ENCODE measurements at places on chromosomes 1 and 21.

GRCh38 chr1:54259546-54260140, 59.7 kb downstream of the MRPL37 start:
- DNase-seq: no peak

DNA sequence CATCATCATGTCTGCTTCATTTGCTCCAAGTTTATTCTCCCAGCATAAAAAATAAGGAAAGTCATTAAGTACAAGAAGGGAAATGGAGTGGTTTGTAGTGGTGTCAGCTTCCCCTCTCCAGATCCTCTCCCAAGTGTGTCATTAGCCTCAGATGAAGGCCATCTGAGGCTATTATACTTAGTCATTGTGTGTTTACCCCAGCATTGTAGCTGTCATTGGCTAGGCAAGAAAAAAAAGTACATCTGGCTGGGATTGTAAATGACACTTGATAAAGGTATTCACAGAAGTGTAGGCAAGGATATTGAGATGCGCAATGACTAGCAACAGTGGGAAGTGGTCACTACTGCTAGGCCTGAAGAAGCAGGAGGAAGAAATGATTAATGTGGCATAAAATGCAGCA, 316.9 kb upstream of the SGIP1 start:
- DNase-seq: no peak

DNA sequence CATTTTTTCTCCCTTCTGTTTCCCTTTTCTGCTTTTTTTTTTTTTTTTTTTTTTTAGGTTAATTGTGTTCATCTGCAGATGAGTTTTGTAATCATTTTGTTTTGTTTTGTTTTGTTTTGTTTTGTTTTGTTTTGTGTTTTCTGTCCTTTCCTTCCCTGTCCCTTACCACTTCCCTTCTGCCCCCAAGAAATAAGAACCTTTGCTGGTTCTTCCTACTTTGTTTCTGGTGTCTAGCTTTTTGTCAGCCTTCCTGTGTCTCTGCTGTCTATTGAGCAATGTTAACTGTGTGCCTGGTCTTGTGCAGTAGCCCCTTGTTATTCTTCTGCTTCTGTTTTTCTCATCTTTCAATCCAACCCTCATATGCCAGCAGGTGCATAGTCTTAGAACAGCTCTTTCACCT, 46.0 kb downstream of the MPZL1 start:
- DNase-seq: no peak

GRCh38 chr1:227793079-227793947, 22.2 kb upstream of the PRSS38 start:
- no peak for DNase-seq

- DNase-seq: no peak
These were observed 136.1 kb upstream of the ERRFI1 start for GRCh38 chr1:8162168-8162567.

DNA sequence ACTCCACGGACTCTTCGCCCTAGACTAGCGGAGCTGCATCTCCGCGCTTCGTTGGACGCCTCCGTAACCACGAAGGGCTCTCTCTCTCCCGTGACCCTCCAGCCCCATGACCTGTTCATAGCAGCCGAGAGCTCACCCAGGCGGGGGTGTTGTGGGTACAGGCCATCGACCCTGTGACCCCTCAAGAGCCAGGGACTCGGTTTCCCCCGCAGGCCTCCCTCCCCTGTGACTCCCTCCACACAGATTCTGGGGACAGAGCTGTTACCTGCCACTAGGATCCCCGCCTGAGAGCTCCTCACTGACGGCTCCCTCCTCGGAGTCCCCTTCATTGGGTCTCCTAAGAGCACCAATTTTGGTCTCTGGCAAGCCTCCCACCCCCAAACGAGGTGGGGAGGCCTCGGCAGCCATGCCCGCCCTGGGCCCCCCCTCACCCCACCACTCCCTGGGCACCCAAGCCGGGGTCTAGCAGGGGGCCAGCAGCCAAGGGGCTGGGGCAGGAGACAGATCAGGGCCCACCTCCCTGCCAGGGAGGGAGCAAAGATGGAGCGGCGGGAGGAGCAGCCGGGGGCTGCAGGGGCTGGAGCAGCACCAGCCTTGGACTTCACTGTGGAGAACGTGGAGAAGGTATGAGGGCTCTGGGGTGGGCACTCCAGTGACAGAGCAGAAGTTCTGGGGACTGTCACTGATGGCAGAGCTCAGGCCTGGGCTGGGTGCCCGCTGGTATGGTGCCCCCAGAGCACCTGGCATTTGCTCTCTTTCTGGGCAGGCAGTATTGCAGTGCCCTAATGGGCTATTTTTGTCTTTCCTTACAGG, 517 bp downstream of the IPO13 start:
- DNase-seq: no peak

DNA sequence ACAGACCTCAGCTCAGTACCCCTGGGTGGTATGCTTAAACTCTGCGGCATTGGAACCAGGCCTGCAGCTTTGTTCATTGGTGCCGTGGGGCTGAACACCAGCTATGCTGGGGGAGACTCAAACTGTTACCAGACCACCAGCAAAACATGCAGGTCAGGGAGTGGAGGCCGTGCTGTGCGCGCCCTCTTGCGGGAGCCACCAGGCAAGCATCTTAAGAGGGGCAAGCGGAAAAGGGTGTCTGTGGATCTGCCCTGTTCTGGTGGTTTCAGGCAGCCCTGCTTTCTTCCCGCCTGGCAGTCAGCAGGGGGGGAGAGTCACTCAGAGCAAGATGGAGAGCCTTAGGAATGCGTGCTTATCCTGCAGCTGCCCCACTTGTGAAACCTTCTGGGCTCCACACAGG, 276.9 kb upstream of the ZRANB2 start:
- DNase-seq: no peak

DNA sequence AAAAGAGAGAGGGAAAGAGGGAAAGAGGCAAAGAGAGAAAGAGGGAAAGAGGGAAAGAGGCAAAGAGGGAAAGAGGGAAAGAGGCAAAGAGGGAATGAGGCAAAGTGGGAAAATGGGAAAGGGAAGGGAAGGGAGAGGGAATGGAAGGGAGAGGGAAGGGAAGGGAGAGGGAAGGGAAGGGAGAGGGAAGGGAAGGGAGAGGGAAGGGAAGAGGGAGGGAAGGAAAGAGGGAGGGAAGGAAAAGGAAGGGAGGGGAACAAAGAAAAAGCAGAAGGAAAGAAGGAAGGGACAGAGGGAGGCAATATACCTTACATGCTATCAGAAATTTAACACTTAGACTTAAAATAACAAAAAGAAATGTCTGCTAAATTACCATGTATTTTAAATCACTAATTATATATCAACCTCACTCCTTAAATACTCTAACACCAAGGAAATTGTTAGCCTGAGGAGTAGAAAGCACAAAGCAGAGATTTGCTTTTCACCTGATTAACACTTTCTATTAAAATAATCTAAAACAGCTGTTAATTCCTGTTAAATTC, 41.8 kb downstream of the DUSP10 start:
- no peak for DNase-seq

DNA sequence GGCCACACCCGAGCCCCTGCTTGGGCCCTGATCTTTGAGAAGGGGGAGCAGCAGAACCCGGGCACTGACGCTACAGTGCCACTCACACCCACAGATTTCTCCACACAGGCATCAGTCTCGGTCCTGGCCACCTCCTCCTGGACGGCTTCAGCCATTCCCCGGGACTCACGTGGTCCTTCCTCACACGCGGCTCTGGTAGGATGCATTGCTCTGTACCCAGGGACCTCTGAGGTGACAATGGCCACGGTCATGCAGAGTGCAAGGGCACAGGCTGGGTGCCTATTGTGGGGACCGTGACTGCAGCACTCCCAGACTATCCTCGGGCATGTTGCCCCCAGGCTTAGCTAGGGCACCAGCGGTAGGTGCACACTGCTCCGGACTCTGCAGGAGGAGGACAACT, 11.8 kb upstream of the ZNF670 start:
- DNase-seq: no peak
